ENCODE measurements at places on chromosomes 5 and 9.
A peak's percentile ranks its signal among the peaks of the same experiment; 100 is the strongest.

GRCh38 chr5:74578356-74579044, 62.0 kb downstream of the ENC1 start:
- DNase-seq, result no peak

DNA sequence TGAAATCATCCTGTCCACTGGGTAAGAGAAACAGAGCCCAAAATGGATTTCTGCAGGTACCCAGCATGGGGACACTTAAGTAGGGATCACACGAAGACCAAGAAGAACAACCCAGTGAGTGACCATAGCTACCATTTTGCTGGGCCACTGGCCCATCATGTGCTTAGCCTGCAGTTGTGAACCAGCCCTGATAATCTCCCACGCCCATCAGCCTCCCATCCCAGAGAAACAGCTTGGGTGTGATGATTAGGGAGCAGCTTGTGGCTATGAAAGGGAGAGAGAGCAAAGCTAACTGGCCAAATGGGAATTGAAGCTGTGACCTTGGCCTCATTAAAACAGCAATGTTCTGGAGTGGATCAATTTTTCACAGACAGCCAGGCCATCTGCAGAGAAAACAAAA, 138.5 kb downstream of the SLC24A2 start:
- no peak for DNase-seq

- no peak for DNase-seq
These were observed 21.6 kb upstream of the GRPEL2 start for GRCh38 chr5:149323621-149324205.

DNA sequence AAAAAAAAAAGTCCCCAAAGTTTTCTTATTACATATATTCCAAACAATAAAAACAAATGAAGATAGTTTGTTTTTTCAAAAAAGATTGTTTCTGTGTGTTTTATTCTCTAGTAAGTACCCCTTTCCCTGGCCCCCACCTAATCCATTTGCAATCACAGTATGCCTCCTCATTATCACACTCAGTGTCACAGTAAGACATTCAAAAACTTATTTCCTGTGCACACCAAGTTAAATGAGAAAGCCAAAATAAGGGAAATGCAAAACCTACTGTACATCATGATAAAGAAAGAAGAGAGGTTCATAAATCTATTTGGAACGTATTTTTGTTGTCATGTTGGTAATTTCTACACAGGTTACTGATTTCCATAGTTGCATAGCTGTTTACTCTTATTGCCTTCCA, 62.3 kb downstream of the ST8SIA4 start:
- no peak for DNase-seq

DNA sequence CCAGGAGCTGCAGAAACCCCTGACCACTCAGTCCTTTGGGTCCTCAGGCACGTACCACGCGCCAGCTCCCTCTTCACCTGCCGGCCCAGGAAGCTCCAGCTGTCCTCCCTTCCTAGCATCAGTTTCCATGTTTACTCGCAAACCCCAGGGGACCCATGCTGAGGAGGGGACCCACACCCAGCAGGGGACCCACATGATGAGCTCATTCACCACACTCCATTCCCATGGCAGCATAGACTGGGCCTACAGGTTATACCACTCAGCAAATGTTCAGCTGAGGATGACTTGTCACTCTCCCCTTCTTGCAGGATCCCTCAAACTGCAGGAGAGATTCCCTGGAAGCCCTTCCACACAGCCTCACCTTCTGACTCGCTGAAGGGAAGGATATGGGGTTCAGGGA, 73.5 kb upstream of the GALNT10 start:
- DNase-seq, result no peak

GRCh38 chr9:79829566-79830302, 258.0 kb downstream of the TLE4 start:
- DNase-seq, result no peak

- DNase-seq, result no peak
These were observed 69.4 kb downstream of the TMC1 start for GRCh38 chr9:72590824-72591223.

DNA sequence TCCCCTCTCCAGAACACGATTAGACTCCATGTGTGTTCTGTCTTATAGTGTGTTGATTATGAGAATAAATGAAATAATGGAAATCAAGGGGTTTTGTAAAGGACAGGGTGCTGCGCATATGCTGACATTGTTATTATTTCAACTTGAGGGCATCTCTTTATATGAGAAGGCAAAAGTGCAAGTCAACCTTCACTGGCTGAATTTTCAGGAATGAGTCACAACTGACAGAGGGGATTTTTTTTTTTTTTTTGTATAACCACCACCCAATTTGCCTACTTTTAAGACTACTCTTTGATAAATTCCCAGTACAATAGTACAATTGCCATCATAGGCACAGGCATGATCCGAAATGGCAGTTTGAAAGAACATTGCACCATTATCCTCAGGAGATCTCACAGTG, 419.2 kb upstream of the NMUR2 start:
- DNase-seq, result no peak

- DNase-seq, result no peak
These were observed 60.5 kb upstream of the ENTREP1 start for GRCh38 chr9:69264526-69264925.

GRCh38 chr9:83544002-83544698, 5.9 kb upstream of the FRMD3 start:
- DNase-seq, result peak; percentile 11

GRCh38 chr9:15253786-15254185, 53.2 kb downstream of the TTC39B start:
- DNase-seq, result no peak

DNA sequence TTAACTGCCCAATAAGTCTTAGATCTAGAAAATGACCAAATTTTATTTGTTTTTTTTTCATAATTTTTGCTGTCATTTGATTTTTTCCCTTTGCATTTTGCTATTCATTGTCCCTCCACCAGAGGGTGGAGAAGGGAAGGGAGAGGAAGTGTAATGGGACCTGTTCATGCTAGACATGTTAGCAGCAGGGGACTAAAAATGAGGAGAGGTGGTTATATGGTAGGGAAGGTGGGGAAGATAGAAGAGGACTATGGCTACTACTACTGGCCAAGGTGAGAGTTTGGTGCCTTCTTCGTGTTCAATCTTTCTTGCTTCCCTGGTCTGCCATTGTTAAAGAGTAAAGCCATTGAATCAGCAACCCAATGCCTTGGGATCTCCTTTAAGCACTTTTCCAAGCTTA, 6.4 kb downstream of the GRIA1 start:
- no peak for DNase-seq

DNA sequence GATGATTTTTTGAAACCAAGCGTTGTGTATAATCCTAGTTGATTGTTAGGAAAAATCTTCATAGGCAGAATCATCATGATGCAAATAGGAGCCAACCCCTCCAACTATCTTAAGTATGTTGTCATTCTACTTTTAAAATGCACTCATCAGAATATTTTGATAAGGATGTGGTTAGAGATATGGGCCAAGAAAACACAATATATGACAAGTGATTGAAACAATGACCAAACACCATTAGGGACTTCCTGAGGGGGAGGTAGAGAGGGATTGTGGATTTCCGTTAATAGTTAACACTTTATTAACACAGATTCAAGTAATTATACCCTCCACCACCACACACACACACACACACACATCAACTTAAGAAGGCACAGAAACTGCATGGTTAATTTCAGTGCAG, 143.3 kb downstream of the ARSB start:
- DNase-seq, result no peak

GRCh38 chr9:37398464-37399025, 24.0 kb upstream of the GRHPR start:
- DNase-seq, result no peak

- no peak for DNase-seq
These were observed 65.5 kb upstream of the DMRT3 start for GRCh38 chr9:911005-911404.

- DNase-seq, result peak; percentile 26
These were observed 1.1 kb downstream of the CRAT start for GRCh38 chr9:129109537-129109903.

DNA sequence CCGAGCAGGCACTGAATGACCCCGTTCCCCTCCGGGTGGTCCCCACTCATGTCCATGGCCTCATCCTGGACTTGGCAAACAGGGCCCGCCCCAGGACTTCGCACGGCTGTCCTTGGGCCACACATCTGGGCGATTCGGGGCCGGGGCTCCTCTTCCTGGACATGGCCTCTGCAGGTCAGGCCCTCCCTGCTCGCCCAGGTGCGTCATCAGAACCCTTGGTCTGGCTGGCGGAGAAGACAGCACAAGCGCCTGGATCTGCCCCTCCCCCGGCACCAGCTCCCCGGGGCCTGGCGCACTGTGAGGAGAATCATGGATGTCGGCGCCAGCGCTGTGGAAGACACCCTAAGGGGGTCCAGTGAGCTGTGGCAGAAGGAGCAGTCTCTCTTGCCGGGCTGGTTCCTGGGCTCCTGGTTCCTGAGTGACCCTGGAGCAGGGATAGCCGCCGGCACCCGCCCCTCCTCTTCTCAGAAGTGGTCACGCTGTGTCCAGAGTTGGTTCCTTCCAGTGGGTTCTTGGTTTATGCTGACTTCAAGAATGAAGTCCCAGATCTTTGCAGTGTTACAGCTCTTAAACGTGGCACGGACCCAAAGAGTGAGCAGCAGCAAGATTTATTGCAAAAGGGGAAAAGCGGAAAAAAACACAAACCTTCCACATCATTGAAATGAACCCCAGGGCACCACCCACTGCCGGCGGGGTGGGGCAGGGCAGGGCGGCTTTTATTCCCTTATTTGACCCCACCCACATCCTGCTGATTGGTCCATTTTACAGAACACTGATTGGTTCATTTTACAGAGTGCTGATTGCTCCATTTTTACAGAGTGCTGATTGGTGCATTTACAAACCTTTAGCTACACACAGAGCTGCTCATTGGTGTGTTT, 25.9 kb upstream of the SLC12A7 start:
- no peak for DNase-seq

- DNase-seq, result no peak
These were observed 18.5 kb downstream of the SH3GLB2 start for GRCh38 chr9:129009584-129010141.

DNA sequence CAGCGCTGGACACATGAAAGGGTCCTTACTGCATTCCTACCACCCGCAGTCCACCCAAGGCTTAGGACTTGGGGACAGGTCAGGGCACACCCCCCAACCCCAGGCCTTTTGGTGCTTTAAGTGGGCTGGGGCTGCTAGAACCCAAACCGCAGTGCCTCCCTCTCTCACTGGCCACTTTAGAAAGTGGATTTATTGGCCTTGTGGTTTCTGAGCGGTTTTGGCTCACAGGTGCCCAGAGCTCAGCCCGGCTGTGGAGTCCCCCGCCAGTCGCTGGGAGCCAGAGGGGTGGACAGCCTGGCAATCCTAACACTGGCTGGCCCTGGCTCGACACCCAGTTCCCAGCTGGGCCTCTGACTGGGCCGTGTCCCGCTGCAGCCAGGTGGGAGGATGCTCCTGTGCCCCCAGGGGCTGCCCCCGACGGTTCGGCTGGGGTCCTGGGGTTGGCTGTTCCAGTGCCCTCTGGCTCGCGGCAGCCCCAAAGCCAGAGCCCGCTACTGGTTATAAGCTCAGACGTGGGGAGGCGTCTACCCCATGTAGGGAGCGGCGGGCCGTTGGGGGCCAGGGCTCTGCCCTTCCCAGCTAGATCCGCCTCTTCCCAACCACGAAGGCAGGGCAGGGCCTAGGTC, 65.2 kb upstream of the RNU6ATAC start:
- no peak for DNase-seq

- no peak for DNase-seq
These were observed 3.8 kb downstream of the RANBP17 start for GRCh38 chr5:170865622-170866021.

- no peak for DNase-seq
These were observed 161.7 kb downstream of the OXCT1 start for GRCh38 chr5:41708604-41708940.

GRCh38 chr9:99140685-99141314, 35.9 kb downstream of the TGFBR1 start:
- DNase-seq, result no peak

DNA sequence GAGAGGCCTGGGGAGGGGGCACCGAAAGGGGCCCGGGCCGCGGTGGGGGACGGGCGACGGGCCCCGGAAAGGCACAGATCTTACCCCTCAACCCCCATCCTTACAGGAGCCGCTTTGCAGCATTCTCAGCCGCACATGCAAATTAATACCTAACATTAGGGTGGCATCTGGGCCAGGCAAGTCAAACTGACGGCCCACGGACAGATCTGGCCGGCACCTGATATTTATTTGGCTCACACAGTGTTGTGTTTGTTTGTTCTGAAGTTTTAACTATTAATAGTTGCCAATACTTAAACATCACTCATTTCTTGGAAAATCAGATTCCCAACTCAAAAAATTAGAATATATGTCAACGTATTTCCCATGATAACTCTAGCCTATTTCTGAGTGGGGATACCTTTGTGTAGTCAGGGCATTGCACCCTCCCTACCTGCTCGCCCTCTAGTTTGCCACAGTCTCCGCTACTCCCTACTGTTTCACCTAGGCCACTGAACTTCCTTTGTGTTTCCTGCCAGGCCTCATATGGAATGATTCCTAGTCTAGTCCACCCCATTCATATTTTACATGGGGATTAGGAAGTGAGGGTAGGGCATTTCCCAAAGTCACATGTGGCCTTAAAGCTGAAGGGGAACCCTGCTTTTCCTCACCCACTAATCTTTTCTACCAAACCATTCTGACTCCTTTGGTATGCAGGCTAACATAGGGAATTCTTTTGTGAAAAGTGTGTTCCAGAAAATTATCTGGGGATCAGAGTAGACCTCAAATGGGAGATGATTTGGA, 71.9 kb upstream of the LARP1 start:
- DNase-seq, result no peak

GRCh38 chr5:156888520-156888919, 38.4 kb downstream of the PPP1R2B start:
- DNase-seq, result no peak

DNA sequence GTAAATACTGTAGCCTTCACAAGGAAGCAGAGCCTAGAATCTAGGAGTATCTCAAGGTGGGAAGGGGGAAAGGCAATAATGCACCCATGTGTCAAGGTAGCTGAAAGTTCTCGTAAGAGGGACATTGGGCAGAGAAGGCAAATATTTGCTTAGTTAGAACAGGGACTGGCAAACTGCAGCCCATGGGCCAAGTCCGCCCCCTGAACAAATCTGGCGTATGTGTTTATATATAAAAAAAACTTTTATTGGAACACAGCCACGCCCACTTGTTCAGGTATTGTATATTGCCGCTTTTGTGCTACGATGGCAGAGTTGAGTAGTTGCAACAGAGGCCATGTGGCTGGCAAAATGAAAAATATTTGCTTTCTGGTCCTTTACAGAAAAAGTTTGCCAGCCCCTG, 16.1 kb downstream of the KCNN2 start:
- no peak for DNase-seq

GRCh38 chr5:333945-334344, 12.4 kb downstream of the AHRR start:
- no peak for DNase-seq

DNA sequence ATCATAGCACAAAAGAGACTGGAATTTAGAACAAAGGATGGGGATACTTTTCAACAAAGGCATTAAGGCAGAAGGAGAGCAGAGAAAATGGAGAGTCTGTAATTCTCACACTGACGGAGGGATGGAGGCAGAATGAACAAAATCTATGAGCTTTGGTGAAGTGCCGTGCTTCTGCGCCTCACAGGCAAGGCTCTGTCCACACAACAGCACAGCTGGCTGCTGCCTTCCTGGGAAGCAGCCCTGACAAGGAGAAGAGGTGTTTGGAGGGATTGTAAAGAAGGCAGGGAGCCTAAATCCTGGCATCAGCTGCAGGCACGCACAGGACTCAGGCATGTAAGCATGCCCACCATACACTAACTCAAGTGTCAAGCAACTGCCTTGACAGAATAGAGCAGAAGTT, 485.2 kb upstream of the KIF2A start:
- DNase-seq, result no peak
